ENCODE measurements at places on chromosomes 6 and 20. TPM values are rescaled to one million over a fixed set of nuclear protein-coding genes. Genes with fewer than 3 reads are reported as not detected.

DNA sequence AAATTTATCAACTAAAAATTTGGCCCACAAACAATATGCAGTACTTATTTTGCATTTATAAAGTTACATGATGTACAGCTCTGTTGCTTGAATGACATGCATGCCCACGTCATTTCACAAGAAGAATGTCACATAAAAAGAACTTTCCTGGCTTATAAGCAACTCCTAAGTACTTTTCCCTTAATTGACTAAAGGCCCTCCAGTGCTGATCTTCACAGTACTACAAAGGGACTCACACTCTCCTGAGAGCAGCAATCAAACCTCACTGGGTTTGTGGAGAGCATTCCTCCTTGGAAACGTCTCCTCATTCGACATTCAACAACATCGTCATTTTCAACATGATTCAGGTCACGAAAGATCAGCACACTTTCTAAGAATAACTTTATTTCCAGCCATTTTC lies 111.1 kb downstream of the IPCEF1 start:
- H3K36me3 ChIP-seq: no peaks in the 10 kb centered on the region
- H3K4me1 ChIP-seq: no peaks in the 10 kb centered on the region
- H3K27me3 ChIP-seq: peaks cover 20% of the 10 kb centered on the region

GRCh38 chr6:155273431-155273830 lies 9.6 kb downstream of the CLDN20 start:
- no peak for DNase-seq
- peaks cover 8% of the 10 kb centered on the region for H3K4me1 ChIP-seq
- H3K27ac ChIP-seq: no peak overlapping the region
- no peaks in the 10 kb centered on the region for H3K27me3 ChIP-seq
- no peaks in the 10 kb centered on the region for H3K36me3 ChIP-seq

DNA sequence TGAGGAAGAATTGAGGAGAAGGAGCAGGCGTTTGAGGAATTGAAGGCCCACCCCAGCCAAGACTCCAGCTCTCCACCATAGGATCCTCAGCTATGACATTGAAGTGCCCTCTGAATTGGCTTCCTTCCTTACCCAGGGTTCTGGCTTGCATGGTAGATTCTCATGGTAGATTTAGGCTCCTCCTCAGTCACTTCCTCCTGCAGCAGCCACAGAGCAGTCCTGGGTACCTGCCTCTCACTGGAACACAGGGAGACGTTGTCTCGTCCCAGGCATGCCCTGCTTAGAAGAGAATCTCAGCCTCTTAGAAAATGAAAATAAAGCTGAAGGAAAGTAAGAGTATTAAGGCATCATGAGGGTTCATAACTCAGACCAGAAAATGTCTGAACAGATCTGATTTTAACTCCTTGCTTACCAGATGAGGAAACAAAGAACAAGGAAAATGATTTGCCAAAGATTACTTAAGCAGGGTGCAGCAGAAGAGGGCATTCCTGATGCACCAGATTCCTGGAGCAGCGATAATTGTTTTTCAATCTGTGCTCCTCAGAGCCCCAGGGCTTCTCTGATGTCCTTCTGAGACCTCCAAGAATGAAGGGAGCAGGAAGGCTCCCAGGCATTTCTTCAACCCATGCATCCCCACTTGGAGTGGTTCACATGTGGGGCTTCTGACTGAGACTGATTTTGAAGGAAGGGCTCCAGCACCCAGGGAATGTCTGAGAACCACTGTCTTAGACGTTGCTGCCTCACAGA lies 219.8 kb downstream of the HIVEP2 start:
- no peaks in the 10 kb centered on the region for H3K4me1 ChIP-seq
- no peak for DNase-seq
- no peaks in the 10 kb centered on the region for H3K36me3 ChIP-seq
- H3K27ac ChIP-seq: no peak overlapping the region
- H3K4me3 ChIP-seq: no peak overlapping the region

- H3K36me3 ChIP-seq: no peaks in the 10 kb centered on the region
- no peaks in the 10 kb centered on the region for H3K27me3 ChIP-seq
- H3K4me3 ChIP-seq: no peak overlapping the region
- no peak overlapping the region for H3K27ac ChIP-seq
- peaks cover 22% of the 10 kb centered on the region for H3K4me1 ChIP-seq
- DNase-seq: no peak
Observed at GRCh38 chr6:81808851-81809570, 56.5 kb upstream of the TENT5A start.

GRCh38 chr6:147642458-147642857 lies 134.0 kb downstream of the SAMD5 start:
- no peak overlapping the region for H3K4me3 ChIP-seq
- H3K36me3 ChIP-seq: no peaks in the 10 kb centered on the region
- H3K27ac ChIP-seq: peak overlapping the region; percentile 46
- no peaks in the 10 kb centered on the region for H3K27me3 ChIP-seq
- DNase-seq: peak; percentile 68
- H3K4me1 ChIP-seq: peaks cover 16% of the 10 kb centered on the region

GRCh38 chr6:21522797-21523456 lies 70.6 kb upstream of the SOX4 start:
- H3K36me3 ChIP-seq: no peaks in the 10 kb centered on the region
- peak; percentile 30 for DNase-seq

GRCh38 chr20:62073323-62073722 lies 7.6 kb upstream of the TAF4 start:
- no peak for DNase-seq
- H3K4me1 ChIP-seq: peaks cover 13% of the 10 kb centered on the region
- no peaks in the 10 kb centered on the region for H3K36me3 ChIP-seq
- H3K27me3 ChIP-seq: no peaks in the 10 kb centered on the region
- H3K27ac ChIP-seq: no peak overlapping the region

DNA sequence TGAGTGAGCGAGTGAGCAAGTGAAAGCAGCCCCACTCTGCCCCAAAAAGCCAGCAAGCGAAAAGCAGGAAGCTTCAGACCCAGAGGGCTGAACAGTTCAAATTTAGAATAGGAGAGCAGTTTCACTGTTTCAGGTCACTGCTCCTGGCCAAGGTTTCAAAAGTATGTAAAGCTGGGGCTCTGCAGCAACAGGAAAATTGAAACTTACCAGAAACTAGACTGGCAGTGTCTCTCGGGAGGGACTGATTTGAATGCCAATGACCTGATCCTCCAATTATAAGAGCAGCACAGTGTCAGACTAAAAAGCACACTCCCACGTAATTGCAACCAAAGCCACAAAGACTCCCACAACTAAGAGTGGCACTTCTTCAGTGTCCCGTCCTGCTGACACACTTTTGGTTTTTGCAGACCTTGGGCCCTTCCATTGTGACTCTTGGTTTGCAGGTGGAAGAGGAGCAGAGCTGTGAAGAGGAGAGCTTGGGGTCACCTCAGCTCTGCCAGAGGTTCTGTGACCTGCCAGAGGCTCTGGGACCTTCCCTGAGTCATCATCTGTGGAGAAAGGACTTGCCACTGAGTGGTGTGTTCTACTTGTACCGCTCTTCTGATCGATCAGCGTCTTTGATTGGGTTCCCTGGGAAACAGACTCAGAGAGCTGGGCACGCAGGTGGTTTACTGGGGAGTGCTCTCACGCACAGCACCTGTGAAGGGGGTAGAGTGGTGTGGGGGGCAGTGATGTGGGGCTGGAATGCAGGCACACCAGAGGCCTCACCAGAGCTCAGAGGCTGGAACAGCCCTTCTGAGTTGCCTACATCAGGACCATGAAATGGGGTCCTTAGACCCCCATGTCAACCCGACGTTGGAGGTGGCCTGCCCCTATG lies 52.7 kb upstream of the PTGIS start:
- no peak overlapping the region for H3K27ac ChIP-seq
- no peak for DNase-seq
- no peaks in the 10 kb centered on the region for H3K36me3 ChIP-seq
- no peak overlapping the region for H3K4me3 ChIP-seq
- H3K4me1 ChIP-seq: peaks cover 6% of the 10 kb centered on the region

DNA sequence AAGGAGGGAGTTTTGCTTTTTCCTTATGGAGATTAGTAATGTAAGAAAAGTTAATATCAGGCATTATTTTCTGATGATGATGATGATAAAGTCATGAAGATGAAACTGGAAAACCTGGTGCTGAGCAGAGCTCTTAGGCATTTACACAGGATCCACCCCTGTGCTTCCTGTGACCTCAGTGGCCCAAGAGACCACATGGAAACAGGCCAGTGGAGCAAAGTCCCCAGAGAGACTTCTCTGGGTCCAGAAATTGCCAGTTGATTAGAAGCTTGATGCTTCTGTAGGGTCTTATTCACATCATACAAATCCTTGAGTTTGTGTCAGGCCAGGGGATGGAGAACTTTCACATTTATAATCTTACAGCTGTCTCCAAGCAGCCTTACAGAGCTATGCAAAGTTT lies 46.1 kb downstream of the SLC13A3 start:
- H3K27ac ChIP-seq: no peak overlapping the region
- no peaks in the 10 kb centered on the region for H3K4me1 ChIP-seq
- H3K36me3 ChIP-seq: no peaks in the 10 kb centered on the region
- H3K4me3 ChIP-seq: no peak overlapping the region
- DNase-seq: no peak

- no peak for DNase-seq
- H3K4me3 ChIP-seq: no peak overlapping the region
- no peaks in the 10 kb centered on the region for H3K27me3 ChIP-seq
- peaks cover 26% of the 10 kb centered on the region for H3K4me1 ChIP-seq
Observed at GRCh38 chr6:136787726-136788068, 4.6 kb downstream of the MAP3K5 start.

- H3K36me3 ChIP-seq: no peaks in the 10 kb centered on the region
- no peak for DNase-seq
- H3K27ac ChIP-seq: no peak overlapping the region
- H3K27me3 ChIP-seq: no peaks in the 10 kb centered on the region
- H3K4me1 ChIP-seq: peaks cover 9% of the 10 kb centered on the region
Observed at GRCh38 chr20:13426870-13427269, 205.8 kb downstream of the ISM1 start.

DNA sequence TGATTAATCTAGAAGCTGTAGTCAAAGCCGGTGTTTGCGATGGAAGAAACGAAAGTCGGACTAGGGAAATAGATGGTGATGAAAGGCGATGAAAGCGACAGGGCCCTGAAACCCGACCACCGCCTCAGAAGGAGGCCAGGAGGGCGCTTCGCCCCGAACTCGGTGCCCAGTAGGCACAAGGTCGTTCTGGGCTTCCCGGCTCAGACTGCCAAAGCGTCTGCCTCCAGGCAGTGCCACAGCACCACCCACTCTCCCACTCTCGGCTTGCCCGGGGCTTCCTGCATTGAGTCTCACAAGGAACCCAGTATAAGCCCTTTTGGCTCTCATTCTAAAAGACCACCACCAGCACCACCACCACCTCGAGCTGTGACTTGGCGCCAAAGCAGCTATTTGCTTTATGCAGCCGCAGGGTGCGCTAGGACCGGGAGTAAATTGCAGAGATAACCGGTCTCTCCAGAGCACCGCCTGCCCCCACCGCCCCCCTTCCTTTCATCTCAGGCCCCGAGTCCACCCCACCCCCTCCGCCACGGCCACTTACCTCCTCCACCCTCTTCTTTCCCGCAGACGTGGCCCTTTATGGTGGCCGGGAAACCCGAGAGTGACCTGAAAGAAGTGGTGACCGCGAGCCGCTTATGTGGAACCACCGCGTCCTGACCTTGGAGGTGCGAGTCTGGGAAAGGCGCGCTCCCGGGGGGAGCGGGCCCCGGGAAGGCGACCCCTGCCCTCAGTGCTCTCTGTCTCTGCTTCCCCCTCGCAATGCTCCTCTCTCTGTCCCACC lies 2.4 kb downstream of the TCF21 start:
- no peak overlapping the region for H3K27ac ChIP-seq
- H3K4me3 ChIP-seq: no peak overlapping the region

GRCh38 chr6:161545741-161546140 lies 271.9 kb upstream of the AGPAT4 start:
- H3K4me3 ChIP-seq: no peak overlapping the region
- no peaks in the 10 kb centered on the region for H3K4me1 ChIP-seq
- no peaks in the 10 kb centered on the region for H3K36me3 ChIP-seq
- DNase-seq: no peak
- peaks cover 64% of the 10 kb centered on the region for H3K27me3 ChIP-seq

GRCh38 chr6:134341999-134342567 lies 24.2 kb upstream of the SGK1 start:
- no peak overlapping the region for H3K27ac ChIP-seq
- no peaks in the 10 kb centered on the region for H3K27me3 ChIP-seq
- H3K4me1 ChIP-seq: no peaks in the 10 kb centered on the region

GRCh38 chr6:30149858-30150550 lies 11.0 kb downstream of the TRIM10 start:
- H3K4me3 ChIP-seq: no peak overlapping the region
- peaks cover 11% of the 10 kb centered on the region for H3K4me1 ChIP-seq
- no peak for DNase-seq

GRCh38 chr6:128413291-128413690 lies 107.1 kb downstream of the PTPRK start:
- H3K4me3 ChIP-seq: no peak overlapping the region
- DNase-seq: no peak
- no peaks in the 10 kb centered on the region for H3K36me3 ChIP-seq
- peaks cover 15% of the 10 kb centered on the region for H3K4me1 ChIP-seq
- no peaks in the 10 kb centered on the region for H3K27me3 ChIP-seq

GRCh38 chr6:170201361-170201760 lies 89.5 kb downstream of the DLL1 start:
- H3K4me3 ChIP-seq: no peak overlapping the region
- DNase-seq: no peak
- no peaks in the 10 kb centered on the region for H3K36me3 ChIP-seq
- no peak overlapping the region for H3K27ac ChIP-seq
- H3K4me1 ChIP-seq: no peaks in the 10 kb centered on the region

- H3K4me1 ChIP-seq: peaks cover 10% of the 10 kb centered on the region
- peak; percentile 48 for DNase-seq
- H3K27ac ChIP-seq: no peak overlapping the region
- no peaks in the 10 kb centered on the region for H3K36me3 ChIP-seq
Observed at GRCh38 chr6:54646069-54646950, 200.3 kb upstream of the FAM83B start.

DNA sequence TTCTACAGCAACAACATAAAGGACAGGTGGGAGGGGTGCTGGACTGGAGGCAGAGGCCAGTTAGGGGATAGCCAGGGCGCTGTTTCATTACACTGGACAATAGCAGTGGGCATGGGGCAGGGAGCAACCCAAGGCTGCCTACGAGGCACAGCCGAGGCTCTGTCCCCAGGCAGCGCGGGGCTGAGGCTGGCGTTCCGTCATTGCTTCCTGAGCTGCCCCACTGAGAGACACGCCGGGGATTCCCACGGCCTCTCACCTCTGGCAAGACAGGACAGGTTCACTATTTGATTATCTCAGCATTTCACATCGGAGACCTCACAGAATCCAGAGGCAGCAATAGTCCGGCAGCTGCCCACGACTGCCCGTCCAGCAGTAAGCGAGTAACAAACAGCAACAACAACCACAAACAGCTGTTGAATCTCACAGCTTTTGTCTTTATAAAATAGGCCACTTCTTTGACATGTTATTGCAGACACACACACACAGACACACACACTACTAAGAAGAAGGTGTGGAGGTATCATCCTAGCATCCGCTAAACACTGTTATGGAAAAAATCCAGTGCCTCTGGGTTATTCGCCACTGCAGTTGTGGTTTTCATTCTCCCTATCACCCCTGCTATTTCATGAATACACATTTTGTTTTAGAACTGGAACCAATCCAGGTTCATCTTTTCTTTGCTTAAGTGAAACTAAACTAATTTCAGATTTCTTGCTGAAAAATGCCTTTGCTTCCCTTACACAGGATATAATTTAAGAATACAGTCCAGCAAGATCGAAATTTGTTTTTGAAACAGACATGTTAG lies 19.5 kb downstream of the KIF25 start:
- H3K4me3 ChIP-seq: no peak overlapping the region
- H3K36me3 ChIP-seq: no peaks in the 10 kb centered on the region
- no peak overlapping the region for H3K27ac ChIP-seq

MUC22 gene
- 0.06 TPM for total RNA-seq

NRSN1 gene
- not detected for total RNA-seq

ZBTB12 gene
- 8.6 TPM for total RNA-seq

ULBP3 gene
- 23.2 TPM for total RNA-seq

NKAIN2 gene
- total RNA-seq: not detected

RIMS4 gene
- total RNA-seq: 0.04 TPM

GLP1R gene
- total RNA-seq: not detected

NAA20 gene
- 113 TPM for total RNA-seq

DEFB128 gene
- total RNA-seq: not detected

All from PC-3 (cell line).